ENCODE measurements at places on chromosomes 12 and 14.

DNA sequence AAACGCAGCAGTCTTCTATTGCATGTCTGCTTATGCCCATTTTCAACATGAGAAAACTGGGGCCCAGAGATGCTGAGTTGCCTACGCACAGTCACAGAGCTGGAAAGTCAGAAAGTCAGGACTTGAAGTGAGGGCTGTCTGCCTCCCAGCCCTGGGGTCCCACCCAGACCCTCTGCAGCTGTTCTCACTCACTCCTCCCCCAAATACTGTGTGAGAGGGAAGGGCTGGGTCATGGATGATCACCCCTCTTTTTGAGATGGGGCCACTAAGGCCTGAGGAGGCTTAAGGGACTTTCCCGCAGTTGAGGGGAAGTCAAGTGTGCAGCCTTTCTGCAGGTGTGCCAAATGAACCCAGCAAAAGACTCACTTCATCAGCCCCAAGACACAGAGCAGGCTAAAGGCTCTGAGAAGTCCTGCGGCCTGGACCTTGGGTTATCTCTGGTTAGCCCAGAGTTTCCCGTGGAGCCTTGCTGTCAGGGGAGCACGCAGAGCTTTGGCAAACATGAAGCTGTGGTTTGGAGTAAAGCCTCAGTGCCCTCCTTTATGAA lies 18.7 kb downstream of the DTX1 start:
- no peak for DNase-seq

DNA sequence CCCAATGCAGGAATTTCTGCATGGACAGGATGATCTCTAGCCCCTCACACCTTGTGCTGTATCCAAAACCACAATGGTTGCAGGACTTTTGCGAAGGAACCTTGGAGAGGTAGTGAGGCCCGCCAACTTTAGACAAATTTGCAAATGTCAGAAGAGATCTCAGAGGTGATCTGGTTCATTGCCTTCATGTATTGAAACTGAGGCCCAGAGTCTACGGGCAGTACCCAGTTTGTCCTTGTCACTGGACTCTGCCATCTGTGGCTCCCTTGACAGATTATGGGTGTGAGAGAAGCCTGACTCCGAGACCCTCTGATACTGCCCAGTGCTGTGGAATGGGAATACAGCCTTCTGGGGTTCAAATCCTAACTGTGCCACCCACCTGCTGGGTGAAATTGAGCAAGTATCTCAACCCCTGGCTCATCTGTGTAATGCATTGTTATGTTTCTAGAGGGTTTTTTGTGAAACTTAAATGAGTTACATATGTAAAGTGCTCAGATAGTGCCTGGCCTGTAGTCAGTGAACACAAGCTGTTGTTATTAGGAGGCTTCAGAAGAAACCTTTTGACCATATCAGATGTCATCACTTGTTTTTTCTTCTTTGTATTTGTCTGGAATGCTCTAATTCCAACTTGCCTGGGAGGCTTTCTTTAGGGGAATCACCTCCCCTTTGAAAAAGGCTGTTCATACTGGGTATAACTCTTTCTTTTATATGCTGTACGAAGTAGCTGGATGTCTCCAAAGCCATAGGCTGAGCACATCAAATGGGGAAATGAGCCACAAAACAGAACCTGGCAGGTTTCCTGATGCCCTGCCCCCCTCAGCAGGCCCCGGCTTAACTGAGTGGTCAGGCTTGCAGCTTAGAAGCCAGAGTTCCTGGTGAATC lies 71.4 kb upstream of the SRSF5 start:
- no peak for DNase-seq

GRCh38 chr12:91180582-91181395 lies 1.8 kb downstream of the DCN start:
- DNase-seq: no peak

GRCh38 chr12:48716168-48716492 lies 377 bp downstream of the CCNT1 start:
- no peak for DNase-seq

DNA sequence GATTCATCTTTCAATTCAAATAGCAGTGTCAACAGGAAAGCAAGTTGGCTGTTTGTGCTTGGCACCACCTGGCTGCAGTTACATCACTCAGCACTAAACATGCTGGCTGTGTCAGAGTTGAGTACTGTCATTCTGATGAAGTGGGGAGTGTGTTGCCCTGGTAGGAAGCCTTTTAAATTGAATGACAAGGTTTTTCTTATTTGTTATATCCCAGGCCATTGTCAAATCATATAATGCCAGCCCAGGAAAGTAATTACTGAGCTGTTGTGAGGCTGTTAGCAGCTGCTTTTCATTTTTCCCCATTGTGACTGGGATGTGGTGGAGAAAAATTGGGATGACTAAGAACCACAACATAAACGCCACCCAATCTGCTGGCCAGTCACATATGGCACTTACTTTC lies 106.5 kb upstream of the PRKD1 start:
- DNase-seq: no peak

- peak; percentile 37 for DNase-seq
Observed at GRCh38 chr14:82621881-82622450, 1088.3 kb upstream of the SEL1L start.

DNA sequence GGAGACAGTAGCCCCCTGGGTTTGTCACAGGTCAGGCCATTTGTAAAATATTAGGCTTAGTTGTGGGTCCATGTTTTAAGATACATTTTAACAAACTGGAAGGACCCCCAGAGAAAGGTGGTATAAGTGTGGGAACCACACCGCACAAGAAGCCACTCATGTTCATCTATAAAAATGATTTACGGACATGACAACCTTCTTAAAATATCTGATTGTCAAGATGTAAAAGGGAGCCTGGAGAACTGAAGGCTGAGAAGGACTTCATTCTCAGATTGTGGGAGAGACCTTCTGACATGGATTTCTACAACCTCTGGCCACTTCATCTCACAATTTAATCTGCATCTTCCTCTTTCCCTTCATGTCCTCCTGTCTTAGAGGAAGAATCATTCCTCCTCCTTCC lies 102.4 kb downstream of the VCPKMT start:
- no peak for DNase-seq

DNA sequence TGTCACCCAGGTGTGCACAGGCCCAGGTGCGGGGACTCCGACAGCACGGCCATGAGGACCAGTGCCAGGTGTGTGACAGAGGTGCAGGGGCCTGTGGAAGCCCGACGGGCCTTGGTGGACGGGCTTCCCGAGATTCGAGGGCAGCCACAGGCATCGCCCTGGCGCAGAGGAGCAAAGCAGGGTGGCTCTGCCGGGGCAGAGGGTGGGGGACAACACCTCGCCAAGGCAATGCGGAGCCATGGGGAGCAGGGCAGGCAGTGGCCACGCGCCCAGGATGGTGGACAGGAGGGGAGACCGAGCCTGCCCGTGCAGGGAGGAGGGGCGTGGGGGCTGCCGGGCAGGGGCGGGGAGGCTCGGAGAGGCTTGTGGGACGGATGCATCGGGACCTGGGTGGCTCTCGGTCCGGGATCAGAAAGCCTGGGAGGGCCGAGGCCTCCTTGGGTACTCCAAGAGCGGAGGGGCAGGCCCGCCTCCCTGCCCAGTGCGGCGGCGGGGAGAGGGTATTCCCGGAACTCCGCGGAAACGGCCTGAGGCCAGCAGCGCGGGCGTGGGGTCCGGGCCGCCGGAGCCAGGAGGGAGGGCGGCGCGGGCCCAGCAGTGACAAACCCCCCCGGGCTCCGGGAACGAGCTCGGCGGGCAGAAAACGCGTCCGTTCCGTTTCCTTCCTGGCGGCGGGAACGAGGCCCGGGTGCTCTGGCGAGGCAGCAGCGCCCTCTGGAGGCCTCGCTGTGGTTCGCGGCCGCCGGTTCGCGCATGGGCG lies 1.6 kb downstream of the TMEM121 start:
- DNase-seq: peak; percentile 99

DNA sequence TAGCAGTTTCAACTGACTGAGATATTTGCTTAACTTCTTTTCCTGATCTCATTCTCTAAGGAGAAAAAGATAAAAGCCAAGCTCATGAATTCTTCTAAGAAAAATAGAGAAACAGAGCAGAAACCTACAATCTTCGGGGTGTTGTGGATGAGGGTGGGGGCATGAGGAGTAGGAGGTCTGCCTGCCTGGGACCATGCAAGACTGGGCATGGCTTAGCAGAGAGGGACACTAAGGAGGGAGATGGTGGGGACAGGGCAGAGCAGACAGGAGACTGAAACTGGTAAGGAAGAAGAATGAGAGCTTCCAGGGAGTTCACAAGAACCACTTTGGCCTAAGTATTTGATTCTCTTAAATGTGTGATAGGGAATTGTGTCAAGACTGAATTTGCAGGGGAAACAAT lies 188.0 kb downstream of the CFAP54 start:
- no peak for DNase-seq

DNA sequence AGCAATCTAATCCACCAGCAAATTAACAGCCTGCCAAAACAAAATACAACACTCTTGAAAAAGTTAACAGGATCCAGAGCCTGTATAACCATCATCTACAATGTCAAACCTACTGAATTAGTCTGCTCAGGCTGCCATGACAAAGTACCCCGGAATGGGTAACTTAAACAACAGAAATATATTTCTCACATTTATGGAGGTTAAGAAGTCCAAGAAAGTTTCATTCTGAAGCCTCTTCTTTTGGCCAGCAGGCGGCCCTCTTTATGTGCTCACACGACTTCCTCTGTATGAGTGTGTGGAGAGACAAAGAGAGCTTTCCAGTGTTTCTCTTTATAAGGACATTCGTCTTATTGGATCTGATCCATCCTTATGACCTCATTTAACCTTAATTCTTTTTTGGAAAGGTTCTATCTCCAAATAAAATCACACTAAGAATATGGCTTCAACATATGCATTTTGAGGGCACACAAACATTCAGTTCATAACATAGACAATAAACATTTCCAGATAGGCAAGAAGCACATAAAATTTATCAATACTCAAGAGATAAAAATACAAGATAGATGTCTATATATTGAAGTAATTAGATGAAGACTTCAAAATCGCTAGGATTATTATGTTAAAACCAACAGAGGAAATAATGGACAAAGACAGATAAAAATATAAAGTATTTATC lies 5.9 kb upstream of the RERG start:
- DNase-seq: peak; percentile 85

GRCh38 chr14:53932966-53933365 lies 23.7 kb downstream of the BMP4 start:
- DNase-seq: no peak

DNA sequence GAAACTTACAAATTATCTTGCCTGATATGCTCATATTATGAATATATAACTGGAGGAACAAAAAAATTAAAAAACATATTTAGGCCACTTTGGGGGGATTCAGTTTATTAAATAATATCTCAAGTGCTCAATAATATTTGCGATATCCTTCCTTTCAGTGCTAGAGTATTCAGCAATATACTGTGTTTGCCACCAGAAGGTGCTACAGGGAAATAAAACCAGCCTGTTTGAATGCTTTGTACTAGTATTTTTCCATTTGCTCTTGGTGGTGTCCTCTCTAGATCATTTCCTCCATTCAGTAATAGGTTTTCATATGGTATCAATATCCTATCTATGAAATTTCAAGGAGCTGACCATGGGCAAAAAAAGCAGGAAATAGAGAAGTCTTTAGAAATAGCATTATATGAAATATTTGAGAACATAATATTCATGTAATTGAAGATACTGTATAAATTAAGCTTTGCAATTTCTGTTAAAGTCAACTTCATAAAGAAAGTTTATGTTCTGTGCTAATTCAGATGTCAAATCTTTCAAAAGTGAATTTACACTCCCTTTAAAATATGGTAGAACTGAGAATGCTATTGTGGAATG lies 106.2 kb upstream of the NAV3 start:
- DNase-seq: peak; percentile 68

DNA sequence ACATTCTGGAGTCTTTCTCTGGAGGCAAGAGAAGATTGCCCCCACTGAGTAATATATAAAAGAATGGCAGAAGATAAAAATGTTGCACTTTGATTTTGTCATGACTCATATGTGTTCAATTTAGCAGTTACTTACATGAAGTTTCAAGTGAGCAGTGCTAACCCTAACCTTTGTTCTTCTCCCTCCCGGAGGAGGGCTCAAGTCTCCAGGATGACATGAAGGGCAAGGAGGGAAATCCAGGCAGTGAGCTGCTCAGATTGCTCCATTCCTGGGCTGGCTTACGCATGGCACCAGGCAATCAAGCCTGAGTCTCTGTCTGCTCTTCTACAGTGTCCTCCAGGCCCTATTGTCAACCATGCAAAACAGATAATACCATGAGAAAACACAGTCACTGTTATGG lies 322.3 kb downstream of the DUSP6 start:
- DNase-seq: no peak

DNA sequence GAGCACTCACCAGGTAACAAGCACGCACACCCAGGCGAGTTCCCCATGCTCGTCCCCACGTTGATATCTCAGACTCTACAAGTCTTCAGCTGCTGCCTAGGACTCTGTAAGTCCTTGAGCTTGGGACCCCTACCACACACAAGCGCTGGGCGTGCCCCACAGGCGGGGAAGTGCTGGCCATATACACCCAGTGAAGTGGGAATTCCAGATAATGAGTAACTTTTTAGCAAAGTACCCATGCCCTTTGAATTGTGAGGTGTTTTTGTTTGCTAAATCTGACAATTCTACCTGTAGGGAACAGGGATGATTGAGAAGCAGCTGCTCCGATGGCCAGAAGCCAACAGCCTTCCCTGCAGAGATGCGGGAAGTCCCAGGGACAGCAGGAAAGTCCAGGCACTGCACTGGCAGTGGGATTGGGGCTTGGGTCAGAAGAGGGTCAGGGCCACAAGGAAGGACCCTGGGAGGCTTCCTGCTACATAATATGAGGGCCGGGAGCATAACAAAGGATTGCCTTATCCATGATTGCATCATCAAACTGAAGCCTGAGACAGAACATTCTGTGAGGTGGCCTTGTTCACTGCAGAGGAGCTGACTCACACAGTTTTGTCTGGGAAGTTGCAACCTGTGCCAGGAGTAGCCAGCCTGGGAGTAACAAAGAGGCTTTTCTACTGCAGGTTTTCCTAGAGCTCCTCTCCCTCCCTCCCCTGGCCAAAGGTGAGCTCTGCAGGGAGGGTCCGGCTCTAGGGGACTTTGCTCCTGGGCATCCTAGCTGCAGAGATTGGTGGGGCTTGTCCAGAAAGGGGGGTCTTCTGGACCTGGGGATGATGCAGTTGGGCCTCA lies 13.2 kb upstream of the SERPINA3 start:
- DNase-seq: peak; percentile 26

- no peak for DNase-seq
Observed at GRCh38 chr12:88600272-88600671, 20.0 kb upstream of the KITLG start.

DNA sequence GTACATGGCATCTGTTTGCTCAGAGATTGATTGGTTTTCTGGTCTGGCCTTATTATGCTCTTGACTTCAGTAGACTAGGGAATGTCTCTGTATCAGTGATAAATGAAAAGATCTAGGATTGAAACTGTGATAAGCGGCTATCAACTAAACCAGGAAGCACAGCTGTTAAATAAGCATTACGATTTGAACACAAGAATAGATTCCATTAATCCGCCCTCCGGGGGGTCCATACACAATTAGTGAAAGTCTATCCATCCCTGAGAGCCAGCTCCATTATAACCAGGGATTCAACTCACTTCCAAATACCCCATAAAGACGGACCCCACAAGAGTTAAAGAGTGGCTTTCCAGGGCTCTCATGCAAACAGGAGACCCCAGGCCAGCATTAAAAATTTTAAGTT lies 279.0 kb downstream of the GRIN2B start:
- no peak for DNase-seq
